Forelimb muscle (tissue), 1 donor: ENCODE measurements at places on chromosomes 1 and 21. TPM values are rescaled to one million over a fixed set of nuclear protein-coding genes. Genes with fewer than 3 reads are reported as not detected.

Gene C4BPA
- 0.47 TPM for polyA plus RNA-seq

Gene TFF2
- polyA plus RNA-seq: not detected

Gene CLIC6
- not detected for polyA plus RNA-seq

Gene DMBX1
- not detected for polyA plus RNA-seq

Gene GPR161
- polyA plus RNA-seq: 10.8 TPM

Gene CHODL
- 97.0 TPM for polyA plus RNA-seq

Gene ZNF648
- 0.16 TPM for polyA plus RNA-seq

Gene SIPA1L2
- polyA plus RNA-seq: 36.0 TPM

GRCh38 chr1:48007047-48007446 is 9.9 kb upstream of the TRABD2B start:
- DNase-seq: no peak

- no peak for DNase-seq
These were observed 150.7 kb downstream of the KCTD3 start for GRCh38 chr1:215717677-215718426.

DNA sequence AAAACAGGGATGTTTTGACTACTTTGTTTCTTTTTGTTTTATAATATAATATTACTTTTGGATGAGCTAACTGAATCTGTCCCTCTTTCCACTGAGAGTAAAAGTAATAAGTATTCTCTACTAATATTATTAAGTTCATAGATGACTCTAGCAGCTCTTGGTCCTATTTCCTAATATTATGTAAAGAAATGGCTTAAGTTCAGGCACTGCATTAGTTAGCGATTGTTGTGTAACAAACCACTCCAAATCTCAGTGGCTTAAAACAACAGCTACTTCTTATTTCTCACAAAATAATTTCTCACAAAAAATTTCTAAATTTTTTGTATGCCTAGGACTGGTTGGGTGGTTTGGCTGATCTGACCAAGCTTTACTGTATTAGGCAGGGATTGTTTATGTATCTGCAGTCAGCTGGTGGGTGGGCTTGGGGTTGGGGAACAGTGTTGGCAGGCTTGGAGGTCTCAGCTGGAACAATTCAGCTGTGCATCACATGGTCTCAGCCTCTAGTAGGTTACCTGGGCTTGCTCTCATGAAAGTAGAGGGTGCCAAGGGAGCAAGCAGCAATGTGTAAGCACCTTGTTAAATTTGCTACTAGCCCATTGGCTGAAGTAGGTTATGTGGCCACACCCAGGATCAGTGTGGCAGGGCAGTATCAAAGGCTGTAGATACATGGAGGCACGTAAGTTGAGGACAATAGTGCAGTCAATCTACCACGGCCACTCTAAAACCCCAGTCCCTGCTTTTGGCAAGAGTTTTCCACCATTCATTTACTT is 8.8 kb upstream of the CCT8 start:
- DNase-seq: no peak

GRCh38 chr1:110452330-110452729 is 1.4 kb downstream of the PROK1 start:
- DNase-seq: no peak

DNA sequence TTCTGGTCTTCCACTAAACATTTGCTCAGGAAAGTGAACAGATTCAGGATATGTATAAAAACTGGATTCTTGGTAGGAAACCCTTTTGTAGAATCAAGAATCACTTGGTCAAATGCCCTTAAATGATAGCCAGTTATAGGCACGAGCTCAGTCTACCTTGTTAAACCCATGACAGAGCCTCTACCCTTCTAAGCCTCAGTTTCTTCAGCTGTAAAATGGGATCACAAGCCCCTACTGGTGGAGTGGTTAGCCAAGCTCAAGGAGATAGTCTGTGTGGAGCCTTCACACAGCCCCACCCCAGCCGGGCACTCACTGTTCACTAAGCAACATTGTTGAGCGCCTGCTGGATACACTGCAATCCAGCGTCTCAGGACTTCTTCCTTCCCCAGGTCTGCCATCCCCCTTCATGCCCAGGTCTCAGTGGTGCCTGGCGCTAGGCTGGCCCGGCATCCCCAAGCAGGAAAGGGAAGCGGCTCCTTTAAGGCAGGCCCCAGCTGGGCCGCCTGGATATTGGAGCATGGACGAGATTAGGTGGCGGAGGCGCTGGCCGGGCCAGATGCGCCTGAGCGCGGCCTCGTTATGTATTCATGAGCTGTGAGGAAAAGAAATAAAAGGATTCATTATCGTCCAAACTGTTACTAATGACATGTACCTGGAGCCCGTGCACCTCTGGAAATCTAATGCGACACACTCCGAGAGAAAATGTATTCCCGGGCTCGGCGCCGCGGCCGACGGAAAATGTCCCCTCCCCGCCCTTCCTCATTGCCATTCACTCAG is 75.6 kb downstream of the TAS1R2 start:
- DNase-seq: no peak

DNA sequence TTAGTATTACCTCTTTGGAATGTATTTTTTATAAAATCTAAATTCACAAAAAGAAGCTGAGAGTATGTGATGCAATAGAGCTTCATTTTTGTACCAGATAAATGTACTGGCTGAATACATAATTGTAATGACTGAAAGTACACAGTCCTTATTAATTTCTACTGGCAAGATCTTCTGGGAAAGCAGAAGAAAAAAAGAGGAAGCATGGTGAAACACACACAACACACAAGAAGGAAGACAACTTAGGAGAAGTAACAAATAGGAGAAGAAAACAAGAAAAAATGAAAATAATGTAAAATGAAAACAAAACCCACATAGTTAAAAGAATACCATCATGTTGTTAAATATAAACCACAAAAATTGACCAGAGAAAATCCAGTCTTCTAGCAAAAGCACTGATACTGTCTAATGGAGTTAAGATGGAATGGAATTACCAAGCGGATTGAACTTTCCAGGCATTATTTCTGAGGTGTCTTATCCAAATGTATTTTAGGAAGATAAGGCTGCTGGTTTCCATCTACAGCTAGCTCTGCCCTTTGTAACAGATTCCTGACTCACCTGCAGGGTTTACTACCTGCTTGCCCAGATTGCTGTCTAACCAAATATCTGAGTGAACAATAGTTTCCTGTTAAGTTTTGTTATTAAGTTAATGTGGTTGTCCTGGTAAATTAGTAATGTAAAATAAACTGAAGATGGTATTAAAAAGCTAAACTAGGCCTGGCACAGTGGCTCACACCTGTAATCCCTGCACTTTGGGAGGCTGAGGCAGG is 4.5 kb upstream of the COP1 start:
- DNase-seq: no peak

DNA sequence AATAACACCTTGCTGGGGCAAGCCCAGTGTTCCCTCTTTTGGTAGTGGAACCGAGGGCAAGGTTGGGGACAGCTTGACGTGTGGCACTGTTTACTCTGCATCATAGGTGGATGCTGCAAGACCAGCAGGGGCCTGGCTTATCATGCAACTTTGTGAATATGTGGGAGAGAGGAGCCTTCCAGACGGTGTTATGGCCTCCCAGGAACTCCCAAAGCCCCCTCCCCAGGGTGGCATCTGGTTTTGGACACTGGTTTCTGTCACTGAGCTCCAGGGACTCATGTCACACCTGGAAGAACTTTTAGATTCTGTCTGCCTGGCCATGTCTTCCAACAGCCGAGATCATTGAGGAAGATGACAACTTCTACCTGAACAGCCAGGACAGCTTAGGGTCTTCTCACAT is 1.4 kb upstream of the TLR5 start:
- no peak for DNase-seq

DNA sequence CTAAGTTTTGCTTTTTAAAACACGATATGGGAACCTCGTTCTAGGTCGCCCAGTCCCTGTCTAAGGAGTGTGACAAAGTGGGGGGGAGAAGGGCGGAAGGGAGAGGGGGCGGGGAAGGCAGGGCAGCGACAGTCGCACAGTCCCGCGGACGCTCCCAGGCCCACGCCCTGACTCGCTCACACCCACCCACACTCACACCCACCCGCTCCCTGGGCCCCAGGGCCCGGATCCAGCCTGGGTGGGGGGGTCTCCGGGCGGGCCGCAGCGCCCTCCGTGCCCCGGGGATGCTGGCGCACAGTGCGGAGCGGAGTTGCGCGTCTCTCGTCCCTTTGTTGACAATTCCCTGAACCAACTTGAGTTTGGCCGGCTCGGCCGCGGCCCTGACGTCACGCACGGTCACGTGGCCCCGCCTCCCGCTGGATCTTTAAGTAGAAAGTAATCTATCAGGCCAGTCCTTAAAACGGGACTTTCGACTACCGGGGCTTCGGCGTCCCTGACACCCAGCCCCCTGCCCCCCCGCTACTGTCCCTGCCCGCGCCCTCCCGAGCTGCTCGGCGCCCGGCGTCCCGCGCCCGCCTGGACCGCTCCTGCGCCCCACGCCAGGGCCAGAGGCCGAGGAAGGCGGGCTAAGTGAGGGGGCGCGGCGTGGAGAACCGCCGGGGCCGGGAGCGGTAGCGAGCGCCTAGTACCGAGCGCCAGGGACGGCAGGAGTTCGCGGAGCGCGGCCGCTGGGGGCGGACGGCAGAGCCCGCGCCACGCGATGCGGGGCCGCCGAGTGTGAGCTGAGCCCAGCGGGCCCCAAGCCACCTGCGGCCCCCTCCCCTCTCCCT is at the start of gene FOXD3:
Gene FOXD3, plus strand, starts transcription at position 454 of the 830 bp plus-strand sequence. CDS start 492 bp downstream, outside the sequence.
- DNase-seq: no peak

DNA sequence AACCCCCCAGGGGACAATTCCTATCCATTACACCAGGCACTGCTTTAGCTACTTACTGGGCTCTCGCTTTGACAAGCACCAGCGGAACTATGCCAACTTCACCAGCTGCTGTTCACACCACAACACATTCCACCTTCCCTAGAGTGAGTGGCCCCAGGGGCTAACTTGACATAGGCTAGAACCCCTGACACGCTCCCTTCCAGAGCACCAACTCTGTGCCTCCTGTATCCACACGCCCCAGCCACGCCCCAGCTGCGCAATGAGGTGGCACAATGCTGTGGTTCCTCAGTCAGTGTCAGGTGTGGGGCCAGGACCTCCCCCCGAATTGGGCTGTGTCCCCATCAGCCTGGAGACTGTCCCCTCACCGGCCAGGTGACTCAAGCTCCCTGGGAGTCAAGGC is 11.7 kb upstream of the FGR start:
- DNase-seq: no peak

- DNase-seq: no peak
These were observed 35.1 kb upstream of the OLIG2 start for GRCh38 chr21:32990666-32991065.

GRCh38 chr1:118785246-118785645 is 202.9 kb downstream of the TBX15 start:
- no peak for DNase-seq

DNA sequence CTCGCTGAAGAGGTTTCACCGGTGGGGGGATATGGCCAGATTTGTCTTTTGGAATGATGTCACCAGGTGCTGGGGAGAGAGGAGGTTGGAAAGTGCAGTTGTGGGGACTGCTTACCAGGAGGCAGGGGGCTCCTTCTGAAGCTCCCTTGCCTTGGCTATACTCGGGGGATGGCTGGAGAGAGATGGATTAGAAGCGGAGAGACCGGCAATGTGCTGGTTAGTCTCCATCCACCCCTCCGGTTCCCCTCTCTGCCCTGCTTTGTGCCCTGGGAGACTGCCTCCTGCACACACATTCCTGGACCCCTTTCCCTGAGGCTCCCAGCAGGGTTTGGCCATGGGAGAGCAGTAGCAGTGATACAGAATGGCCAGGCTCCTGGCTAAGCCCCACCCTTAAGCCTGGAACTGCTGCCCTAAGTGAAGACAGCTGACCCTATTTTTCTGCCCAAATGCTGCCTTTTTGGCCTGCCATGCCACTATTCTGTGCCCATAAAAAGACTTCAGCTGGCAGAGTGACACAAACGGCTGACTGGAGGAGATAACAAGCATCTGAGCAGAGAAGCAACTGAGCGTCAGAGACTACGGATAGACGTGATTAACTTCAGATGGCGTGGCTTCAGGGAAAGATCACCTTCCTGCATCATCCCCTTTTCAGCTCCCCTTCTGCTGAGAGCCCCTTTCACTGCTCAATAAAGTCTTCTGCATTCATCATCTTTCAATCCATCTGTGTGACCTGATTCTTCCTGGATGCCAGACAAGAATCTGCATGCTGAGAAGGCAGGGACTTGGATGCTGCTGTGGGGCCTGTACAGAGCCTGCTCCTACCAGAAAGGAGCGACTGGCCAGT is 14.5 kb upstream of the VPS13D start:
- no peak for DNase-seq

- DNase-seq: no peak
These were observed 21.5 kb downstream of the RPL5 start for GRCh38 chr1:92853299-92853698.

- DNase-seq: no peak
These were observed 61.1 kb upstream of the ANGPTL1 start for GRCh38 chr1:178931858-178932551.

GRCh38 chr1:231407547-231408396 is 14.3 kb downstream of the EGLN1 start:
- DNase-seq: no peak

DNA sequence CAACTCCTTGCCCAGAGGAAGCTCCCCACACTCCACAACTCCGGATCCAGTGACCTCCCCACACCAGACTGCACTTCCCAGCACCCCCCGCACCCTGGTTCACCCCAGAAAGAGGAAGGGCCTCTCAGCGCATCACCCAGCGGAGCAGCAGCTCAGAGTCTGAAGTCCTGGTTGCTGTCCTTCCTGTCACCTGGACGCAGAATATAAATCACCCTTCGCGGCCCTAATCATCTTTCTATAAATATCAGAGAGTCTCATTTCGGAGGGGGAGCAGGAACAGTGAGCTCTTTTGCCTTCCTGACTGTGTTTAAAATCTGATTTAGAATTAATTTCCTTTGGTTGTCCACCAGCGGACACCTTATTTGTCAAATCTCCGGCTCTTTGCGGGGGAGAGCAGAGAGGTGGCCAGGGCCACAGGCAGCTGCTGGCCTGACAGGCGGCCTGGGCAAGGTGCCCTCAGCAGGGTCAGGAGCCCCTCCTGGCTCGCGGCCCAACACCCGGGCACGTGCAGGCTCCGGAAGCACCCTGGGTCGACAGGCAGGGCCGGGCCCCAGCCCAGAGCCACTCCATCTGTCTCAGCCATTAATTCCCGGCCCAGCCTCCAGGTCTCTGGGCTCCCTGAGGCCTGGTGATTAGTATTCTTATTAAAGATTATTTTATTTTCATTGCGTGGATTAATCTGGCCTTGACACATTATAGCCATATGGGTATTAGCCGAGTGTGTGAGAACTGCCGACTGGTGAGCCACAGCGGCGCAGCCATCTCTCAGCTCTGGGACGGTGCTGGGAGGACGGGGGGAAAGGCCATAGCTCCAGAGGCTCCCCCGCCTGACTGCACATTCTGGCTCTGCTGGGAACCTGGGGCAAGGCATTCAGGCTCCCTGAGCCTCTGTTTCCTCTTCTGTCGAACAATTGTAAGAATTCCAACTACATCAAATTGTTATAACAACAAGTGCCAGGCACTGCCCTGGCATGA is 19.7 kb downstream of the EPHA8 start:
- no peak for DNase-seq

DNA sequence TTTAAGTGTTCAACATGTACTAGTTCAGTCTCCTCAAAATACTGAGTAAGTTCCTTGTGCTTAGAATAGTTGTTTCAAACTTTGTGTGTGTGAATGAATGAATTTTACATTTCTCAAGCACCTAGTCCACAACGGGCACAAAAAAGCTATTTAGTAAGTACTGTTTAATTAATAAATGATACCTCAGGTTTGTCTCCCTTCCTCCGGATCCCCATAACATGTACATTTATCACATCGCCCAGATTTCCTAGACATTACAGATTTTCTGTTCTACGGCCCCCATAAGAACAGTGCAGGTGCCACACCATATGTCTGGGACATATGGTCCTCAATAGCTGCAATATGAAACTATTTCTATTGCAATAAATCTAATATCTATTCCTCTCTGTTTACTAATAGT is 1.3 kb upstream of the TTF2 start:
- no peak for DNase-seq
